Panc1 (cell line): ENCODE measurements at places on chromosomes 5 and 9.
A peak's percentile ranks its signal among the peaks of the same experiment; 100 is the strongest.

DNA sequence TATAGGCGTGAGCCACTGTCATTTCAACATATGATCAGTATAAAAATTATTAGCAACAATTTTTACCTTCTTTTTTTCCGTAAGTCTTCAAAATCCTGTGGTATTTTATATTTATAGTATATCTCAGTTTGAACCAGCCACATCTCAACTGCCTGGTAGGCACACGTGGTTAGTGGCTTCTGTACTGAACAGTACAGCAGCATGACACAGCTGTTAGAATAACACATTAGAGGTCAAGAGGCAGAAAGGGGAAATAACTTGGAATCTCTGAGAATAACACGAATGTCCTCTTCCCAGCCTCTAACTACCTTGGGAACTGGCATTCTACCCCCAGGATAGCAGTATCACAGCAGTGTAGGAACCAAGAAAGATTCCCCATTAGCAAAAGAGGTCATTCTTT is 108.5 kb upstream of the IQGAP2 start:
- DNase-seq, result no peak

DNA sequence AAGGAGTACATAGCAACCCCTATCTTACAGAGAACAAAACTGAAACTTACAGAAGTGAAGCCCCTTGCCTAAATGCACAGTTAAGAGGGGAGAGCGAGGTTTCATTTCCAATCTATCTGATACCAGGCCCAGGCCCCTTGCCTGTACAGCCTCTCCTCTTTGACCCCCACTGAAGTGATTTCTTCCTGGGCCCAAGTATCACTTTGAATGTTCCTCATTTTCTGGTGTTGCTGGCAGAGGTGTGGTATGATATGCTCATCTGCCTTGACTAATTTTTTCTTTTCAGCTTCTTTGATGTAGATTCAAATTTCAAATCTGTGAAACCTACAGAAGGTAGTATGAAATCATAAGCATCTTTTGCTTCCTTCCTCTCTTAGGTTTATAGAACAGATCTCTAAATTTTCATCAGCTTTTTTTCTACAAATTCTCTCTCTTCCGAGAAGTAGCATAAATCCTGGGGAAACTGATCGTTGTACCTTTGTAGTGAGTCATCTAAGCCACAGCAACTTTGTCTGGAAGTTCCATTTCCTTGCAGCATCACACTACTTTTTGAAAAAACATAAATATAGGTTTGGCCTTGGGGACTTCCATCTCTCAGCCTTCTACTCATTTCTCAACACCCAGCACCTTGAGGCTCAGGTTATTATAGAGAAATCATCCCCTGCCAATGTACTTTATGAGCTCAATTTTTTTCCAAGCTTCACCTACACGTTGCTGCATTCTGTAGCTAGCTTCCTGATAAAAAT is 402.4 kb upstream of the PTGER4 start:
- DNase-seq, result no peak

- no peak for DNase-seq
Measured at GRCh38 chr9:125747053-125747764, at the start of gene PBX3. Gene PBX3, plus strand, starts transcription at chr9:125747373.

GRCh38 chr9:14806941-14807520 is 84.5 kb upstream of the CER1 start:
- no peak for DNase-seq

DNA sequence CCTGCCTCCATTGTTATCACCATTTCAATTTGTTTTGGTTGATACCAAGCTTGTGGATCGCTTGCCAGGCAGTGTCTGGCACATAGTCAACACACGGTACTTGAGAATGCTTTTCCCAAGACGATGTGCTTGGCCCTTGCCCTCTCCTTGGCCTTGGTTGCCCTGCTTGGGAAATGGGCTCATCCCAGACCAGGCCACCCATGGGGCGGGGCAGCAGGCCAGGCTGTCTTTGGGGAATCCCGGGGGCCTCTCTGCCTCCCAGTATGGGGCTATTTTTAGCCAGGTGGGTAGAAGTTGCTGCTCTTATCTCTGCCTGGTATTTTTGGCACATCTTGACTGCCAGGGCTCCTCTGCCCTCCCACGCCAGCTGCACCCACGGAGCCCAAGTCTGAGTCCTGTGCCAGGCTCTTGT is 49.9 kb downstream of the LMX1B start:
- no peak for DNase-seq

DNA sequence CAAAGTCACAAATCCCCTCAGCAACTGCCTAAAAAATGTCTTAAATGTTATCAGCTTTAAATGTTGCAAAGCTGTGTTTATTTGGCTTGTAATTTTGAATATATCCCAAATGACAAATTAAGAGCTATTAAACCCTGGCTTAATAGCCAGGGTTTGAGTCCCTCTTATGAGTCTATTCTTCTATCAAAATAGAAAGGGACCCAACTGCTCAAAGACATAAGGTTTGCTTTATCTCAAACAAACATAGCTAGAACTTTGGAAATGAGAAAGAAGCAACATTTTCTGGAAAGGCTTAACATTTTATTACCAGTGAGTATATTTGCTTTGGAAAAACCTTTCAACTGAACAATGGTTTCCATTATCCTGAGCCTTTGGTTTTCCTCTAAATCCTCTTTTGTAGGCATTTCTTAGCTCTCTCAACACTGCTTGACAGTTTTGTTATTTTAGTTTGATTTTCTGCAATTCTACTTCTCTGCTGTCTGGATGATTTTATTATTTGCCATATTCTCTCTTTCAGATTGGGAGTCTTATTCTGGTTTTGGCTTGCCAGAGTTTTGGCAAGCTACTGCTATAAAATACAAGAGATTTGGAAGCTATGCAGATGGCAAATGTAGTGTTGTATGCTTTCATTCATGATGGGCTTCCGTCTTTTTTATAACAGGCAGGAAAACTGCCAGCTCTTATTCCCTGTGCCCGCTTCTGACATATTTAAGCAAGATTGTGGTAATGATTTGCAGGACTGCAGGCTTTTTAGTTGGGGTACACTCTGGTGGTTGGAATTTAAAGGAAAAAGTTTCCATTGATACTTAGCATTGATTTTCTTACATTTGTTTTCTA is 734.9 kb downstream of the DTWD2 start:
- no peak for DNase-seq

DNA sequence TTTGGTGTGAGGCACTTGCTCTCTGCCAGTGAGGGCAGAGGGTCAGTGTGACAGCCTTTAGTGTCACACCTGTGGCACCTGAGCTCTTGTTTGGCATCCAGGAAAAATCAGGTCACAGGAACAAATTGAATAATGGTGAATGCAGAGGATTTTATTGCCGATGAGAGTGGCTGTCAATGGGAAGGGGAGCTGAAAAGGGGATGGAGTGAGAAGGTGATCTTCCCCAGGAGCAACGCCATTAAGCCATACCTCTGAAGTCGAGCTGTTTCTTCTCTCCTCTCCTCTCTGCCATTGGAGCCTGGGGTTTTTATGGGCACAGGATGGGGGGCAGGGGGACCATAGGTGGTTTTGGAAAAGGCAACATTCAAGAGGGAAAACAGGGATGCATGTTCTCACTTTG is 2.4 kb upstream of the HSD17B4 start:
- DNase-seq, result no peak

GRCh38 chr9:110031511-110032173 is 176.3 kb downstream of the C9orf152 start:
- peak; percentile 70 for DNase-seq

- DNase-seq, result no peak
Measured at GRCh38 chr9:7996558-7996957, 197.0 kb upstream of the DMAC1 start.

DNA sequence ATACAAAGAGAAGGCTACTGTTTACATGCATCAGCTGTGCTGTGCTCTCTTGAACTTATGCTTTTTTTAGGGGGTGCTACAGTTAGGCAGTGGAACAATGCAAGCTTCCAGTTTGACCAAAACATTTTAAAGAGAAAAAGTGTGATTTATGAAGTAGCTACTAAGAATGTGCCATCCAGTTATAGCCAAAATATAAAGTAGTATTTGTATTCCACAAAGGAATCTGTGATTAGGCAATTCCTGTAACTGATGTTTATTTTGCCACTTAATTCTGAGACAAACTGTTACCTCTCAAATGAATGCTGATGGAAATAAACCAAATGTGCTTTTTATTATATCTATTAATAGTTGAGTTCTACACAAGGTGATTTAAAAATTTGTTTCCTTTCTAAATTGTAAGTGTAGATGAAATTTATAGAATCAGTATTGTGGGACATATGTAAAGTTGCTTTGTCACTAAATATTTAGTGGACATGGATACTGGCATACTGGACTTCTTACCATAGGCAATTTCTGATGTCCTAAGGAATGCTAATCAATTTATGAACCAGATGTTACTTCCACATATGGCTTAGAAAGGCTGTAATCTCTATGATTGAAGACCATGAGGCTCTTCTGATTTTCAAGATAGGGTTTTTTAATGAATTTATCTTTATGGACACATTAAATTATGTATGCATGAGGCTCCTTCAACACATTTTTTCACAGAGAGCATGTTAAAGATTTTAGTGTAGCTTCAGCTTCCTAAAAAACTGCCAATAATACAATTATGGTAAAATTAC is 410.2 kb downstream of the PRR16 start:
- DNase-seq, result no peak

DNA sequence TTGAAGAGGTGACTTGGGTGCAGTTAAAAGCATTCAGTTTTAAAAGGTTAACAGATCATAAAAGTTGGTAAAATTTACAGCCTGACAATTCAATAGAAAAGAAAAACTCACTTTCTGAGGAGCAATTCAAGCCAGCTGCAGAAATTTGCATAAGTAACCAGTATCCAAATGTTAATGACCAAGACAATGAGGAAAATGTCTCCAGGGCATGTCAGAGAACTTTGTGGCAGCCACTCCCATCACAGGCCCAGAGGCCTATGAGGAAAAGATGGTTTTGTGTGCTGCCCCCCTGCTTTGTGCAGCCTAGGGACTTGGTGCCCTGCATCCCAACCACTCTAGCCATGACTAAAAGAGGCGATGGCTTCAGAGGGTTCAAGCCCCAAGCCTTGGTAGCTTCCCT is 1406.5 kb upstream of the ACO1 start:
- no peak for DNase-seq

DNA sequence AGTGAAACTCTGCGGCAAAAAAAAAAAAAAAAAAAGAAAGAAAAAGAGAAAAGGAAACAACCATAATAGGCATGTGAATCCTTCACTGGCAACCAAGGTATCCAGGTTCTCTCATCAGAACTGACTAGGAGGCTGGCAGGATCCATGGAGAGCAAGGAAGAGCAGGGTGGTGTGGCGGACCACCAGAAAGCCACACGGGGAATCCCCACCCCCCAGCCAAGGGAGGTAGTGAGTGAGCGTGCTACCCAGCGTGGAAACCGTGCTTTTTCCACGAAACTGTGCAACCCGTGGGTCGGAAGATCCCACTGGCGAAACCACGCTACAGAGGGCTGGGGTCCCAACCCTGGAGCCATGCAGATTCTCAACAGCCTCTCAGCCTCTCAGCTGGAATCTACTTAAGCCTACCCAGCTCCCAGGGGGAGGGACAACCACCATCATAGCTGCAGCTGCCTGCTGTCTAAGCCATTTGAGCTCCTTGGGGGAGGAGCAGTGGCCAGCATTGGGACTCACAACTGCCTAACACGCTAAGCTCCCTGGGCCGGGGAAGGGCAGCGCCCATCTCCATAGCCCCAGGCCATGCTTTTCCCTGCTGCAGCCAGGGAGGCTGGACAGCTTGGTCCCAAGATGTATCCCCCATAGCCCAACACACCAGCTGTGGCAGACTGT is 91.6 kb downstream of the PRELID2 start:
- no peak for DNase-seq

- no peak for DNase-seq
Measured at GRCh38 chr5:42143361-42143760, 218.3 kb downstream of the FBXO4 start.

- no peak for DNase-seq
Measured at GRCh38 chr9:108467653-108468324, 388.0 kb downstream of the ACTL7B start.

GRCh38 chr9:129166623-129167557 is 11.2 kb downstream of the IER5L start:
- no peak for DNase-seq

DNA sequence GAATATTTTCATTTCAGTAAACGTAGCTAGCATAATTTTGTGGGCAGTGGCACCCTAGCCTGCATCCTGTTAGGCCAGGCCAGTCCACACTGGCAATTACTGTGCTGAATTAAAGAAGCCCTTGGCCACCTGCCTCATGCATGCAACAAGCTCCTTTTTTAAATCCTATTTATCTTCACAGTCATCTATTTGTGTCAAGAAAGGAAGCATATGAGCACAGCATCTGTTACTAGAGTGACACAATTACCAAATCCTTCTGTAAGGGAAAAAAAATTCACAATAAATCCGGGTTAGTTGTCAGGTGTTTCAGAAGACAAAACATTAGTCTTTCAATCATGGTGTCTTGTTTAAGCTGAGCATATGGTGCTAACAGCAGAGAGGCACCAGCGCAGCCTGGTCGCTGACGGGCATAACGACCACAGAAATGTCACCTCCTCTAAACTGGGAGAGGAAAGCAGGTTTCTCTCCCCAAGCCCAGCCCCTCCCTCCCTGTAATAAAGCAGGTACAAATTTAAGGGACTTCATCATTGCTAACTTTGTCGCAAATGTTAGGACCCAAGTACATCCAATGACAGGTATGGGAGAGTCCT is 520.6 kb downstream of the CTNND2 start:
- no peak for DNase-seq

- no peak for DNase-seq
Measured at GRCh38 chr5:89003563-89004036, 120.6 kb upstream of the MEF2C start.

GRCh38 chr9:127161081-127161624 is 38.7 kb upstream of the ANGPTL2 start:
- DNase-seq, result no peak

DNA sequence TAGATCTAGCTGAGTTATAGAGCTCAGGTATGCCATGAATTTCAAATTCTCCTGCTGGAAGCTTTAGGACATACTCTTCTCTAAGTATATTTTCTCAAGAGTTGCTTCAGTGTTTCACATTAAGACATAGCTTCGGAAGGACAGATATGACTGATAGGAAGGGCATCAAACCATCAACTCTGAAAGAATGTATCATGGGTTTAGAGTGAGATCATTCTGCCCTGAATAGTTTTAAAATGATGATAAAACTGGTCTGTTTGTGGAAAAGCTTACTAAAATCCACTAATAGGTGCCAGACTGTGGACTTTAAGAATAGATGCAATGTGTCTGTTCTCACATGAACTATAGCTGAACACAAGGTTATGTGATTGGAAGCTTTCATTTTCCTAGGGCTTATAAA is 8.4 kb downstream of the SPEF2 start:
- no peak for DNase-seq
